ENCODE measurements at places on chromosomes 12 and 14.
A peak's percentile ranks its signal among the peaks of the same experiment; 100 is the strongest.

GRCh38 chr14:92890830-92891588 is 31.9 kb upstream of the CHGA start:
- no peak overlapping the region for H3K4me3 ChIP-seq
- H3K27ac ChIP-seq = no peak overlapping the region
- no peak for DNase-seq
- no peaks in the 10 kb centered on the region for H3K27me3 ChIP-seq
- H3K4me1 ChIP-seq = no peaks in the 10 kb centered on the region

DNA sequence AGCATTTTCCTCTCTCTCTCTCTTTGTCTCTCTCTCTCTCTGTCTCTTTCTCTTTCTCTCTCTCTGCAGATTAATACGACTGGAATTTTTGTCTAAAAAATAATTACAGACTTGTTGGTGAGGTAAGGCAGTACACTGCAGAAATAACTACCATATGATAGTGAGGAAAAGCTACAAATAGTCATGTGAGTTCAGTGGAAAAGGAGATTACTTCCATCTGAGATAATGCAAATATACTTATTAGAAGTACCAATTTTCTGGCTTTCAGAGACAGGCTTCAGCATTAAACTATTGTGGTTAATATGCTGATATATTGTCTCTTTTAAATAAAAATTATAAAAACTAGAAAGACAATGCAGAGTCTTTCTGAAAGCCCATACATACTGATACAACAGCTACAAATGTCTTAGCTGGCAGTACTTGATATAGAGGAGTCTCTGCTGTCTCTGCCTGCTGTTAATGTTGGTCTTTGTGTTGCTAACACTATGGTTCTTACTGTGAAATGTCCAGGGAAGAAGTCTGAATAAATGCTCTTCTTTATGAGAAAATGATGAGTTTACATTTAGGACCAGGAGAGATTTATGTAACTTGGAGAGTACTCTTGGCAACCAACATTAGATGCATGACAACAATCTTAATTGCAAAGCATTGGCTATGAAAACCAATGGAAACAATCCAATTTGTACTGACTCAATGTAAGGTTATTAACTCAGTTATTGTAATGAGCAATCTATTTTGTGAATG is 167.0 kb downstream of the LRFN5 start:
- H3K4me3 ChIP-seq = no peak overlapping the region
- no peaks in the 10 kb centered on the region for H3K36me3 ChIP-seq
- DNase-seq = no peak
- no peak overlapping the region for H3K27ac ChIP-seq
- H3K27me3 ChIP-seq = no peaks in the 10 kb centered on the region
- no peaks in the 10 kb centered on the region for H3K4me1 ChIP-seq

DNA sequence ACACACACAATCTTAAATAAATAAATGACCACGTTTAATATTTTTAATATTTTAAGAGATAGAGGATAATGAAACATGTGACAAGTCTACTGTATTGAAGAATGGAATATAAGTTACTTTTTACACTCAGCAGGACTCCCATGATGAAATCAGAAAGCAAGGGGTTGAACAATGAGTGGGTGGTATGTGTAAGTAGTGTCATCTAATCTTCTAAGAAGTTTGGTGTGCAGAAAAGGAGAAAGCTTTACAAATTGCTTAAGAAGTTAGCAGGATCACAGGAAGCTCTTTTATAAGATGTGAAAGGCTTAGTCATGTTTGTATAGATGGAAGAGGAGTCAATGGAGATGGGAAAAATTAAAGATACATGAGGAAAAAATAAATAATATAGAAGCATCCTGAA is 47.8 kb downstream of the SLC15A5 start:
- H3K27me3 ChIP-seq = no peaks in the 10 kb centered on the region
- H3K36me3 ChIP-seq = no peaks in the 10 kb centered on the region
- H3K27ac ChIP-seq = no peak overlapping the region
- DNase-seq = no peak

GRCh38 chr12:31300783-31301182 is 25.2 kb downstream of the SINHCAF start:
- H3K27me3 ChIP-seq = no peaks in the 10 kb centered on the region
- no peak for DNase-seq
- no peak overlapping the region for H3K4me3 ChIP-seq
- H3K36me3 ChIP-seq = peaks cover 8% of the 10 kb centered on the region
- H3K27ac ChIP-seq = no peak overlapping the region

DNA sequence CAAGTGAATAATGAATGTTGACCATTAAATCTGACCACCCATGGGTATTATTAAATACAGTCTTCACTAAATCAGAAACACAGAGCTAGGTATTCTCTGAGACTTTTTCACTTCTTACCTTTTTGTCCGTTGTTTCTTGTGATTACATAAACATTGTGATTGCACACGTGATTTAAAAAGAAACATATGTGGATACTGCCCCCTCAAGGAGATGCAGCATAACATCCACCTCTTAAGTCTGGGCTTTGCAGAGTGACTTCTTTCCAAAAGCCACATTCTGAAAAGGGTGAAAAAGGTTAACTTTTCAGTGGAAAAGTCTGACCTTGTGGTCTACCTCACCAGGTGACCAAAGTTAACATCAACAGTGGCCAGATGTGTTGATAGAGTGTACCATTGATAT is 185.5 kb upstream of the FAR2 start:
- H3K36me3 ChIP-seq = no peaks in the 10 kb centered on the region
- no peak overlapping the region for H3K27ac ChIP-seq
- H3K27me3 ChIP-seq = no peaks in the 10 kb centered on the region
- no peak for DNase-seq
- no peak overlapping the region for H3K4me3 ChIP-seq

GRCh38 chr14:85444635-85445034 is 85.3 kb upstream of the FLRT2 start:
- no peaks in the 10 kb centered on the region for H3K27me3 ChIP-seq
- no peak overlapping the region for H3K27ac ChIP-seq
- H3K36me3 ChIP-seq = no peaks in the 10 kb centered on the region
- H3K4me1 ChIP-seq = no peaks in the 10 kb centered on the region
- H3K4me3 ChIP-seq = no peak overlapping the region

GRCh38 chr14:101780887-101781239 is 19.4 kb downstream of the PPP2R5C start:
- H3K27ac ChIP-seq = no peak overlapping the region
- H3K36me3 ChIP-seq = no peaks in the 10 kb centered on the region
- H3K4me1 ChIP-seq = peaks cover 11% of the 10 kb centered on the region
- no peak for DNase-seq
- H3K4me3 ChIP-seq = peak overlapping the region; percentile 50

DNA sequence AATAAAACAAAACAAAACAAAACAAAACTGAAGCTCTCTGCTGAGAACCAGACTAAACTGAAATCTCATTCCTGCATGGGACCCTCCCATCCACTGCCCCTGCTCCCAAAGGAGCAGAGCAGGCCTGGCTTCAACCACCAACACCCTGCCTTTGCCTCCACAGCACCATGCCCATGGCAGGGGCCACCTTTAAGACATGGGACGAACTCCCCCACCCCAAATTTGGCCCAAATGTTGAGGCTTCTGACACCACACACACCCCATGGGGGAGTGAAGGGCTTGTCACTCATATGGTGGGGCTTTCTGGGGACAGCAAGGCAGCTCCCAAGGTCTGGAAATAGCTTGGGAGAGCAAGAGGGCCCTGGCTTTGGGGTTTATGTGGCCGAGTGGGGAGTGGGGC is 177.2 kb downstream of the KIF26A start:
- H3K36me3 ChIP-seq = no peaks in the 10 kb centered on the region
- H3K27me3 ChIP-seq = no peaks in the 10 kb centered on the region
- no peak overlapping the region for H3K27ac ChIP-seq
- no peak overlapping the region for H3K4me3 ChIP-seq

- no peaks in the 10 kb centered on the region for H3K27me3 ChIP-seq
- no peak overlapping the region for H3K4me3 ChIP-seq
- no peaks in the 10 kb centered on the region for H3K36me3 ChIP-seq
- no peaks in the 10 kb centered on the region for H3K4me1 ChIP-seq
- DNase-seq = no peak
These were observed 57.3 kb upstream of the SYNE2 start for GRCh38 chr14:63795532-63795931.

DNA sequence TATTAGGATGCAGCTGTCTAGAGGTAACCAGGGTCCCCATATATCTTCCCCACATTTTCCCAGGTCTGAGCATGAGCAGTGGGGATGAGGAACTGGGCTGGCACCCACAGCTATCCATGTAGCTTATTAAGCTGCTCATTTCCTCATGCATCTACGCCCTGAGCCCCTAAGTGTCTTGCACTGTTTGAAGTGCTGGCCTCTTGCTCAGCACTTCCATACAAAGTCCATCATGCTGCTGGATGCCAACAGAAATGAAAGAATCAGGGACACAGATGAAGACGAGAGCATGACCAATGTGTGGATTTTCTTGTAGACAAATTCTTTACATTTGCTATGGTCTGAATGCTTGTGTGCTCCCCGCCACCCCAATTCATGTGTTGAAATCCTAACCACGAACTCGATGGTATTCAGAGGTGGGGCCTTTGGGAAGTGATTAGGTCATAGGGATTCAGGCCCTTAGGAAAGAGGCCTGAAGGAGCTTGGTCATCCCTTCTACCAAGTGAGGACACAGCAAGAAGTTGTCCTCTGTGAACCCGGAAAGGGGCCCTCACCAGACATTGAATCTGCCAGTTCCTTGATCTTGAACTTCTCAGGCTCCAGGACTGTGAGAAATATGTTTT is 54.5 kb downstream of the C12orf75 start:
- no peaks in the 10 kb centered on the region for H3K27me3 ChIP-seq
- no peak for DNase-seq
- H3K27ac ChIP-seq = no peak overlapping the region
- no peak overlapping the region for H3K4me3 ChIP-seq
- no peaks in the 10 kb centered on the region for H3K36me3 ChIP-seq

- peaks cover 51% of the 10 kb centered on the region for H3K4me1 ChIP-seq
- H3K27me3 ChIP-seq = no peaks in the 10 kb centered on the region
- peak overlapping the region; percentile 79 for H3K27ac ChIP-seq
- peaks cover 3% of the 10 kb centered on the region for H3K36me3 ChIP-seq
- DNase-seq = no peak
These were observed 188.9 kb downstream of the ETV6 start for GRCh38 chr12:11838403-11838802.

DNA sequence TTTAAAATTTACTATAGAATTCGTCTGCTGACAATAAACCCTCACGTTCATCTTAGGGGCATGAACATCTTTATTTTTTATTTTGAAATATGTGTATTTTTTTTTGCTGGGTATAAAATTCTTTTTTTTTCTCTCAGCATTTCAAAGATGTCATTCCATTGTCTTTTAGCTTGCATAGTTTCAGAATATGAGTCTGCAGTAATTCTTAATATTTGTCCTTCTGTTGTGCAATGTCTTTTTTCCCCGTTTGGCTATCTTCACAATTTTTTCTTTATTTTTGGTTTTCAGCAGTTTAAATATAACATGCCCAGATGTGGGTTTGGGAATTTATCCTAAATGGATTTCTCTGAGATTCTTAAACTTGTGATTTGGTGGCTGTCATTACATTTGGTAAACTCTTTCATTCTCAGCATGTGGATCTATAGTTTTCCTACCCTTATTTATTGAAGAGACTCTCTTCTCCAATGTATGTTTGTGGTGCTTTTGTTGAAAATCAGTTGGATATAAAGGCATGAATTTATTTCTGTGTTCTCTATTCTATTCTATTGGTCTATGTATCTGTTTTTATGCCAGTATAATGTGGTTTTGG is 37.8 kb upstream of the PLBD1 start:
- no peaks in the 10 kb centered on the region for H3K4me1 ChIP-seq
- no peak for DNase-seq
- H3K4me3 ChIP-seq = no peak overlapping the region
- H3K36me3 ChIP-seq = no peaks in the 10 kb centered on the region
- H3K27me3 ChIP-seq = no peaks in the 10 kb centered on the region

GRCh38 chr12:131867471-131867870 is 27.0 kb upstream of the ULK1 start:
- H3K27ac ChIP-seq = no peak overlapping the region
- no peak for DNase-seq
- H3K4me3 ChIP-seq = no peak overlapping the region
- peaks cover 14% of the 10 kb centered on the region for H3K4me1 ChIP-seq
- no peaks in the 10 kb centered on the region for H3K36me3 ChIP-seq

DNA sequence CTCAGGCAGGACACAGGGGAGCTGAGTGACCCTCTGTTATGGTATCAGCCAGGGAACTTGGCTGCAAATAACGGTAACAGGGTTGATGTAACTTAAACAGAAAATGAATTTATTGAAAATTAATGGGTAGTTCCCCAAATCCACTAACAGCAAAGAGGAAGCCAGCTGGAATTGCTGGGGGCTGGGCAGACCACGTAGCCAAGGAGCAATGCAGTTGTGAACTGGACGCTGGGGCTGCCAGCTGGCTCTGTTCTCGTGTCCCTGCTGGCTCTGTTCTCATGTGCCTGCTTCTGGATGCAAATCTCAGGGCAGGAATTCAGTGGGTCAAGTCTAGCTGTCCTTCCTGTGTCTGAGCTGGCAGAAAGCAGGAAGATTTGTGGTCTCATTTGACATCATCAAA is 1383.3 kb upstream of the TMEM132C start:
- H3K27me3 ChIP-seq = no peaks in the 10 kb centered on the region
- no peaks in the 10 kb centered on the region for H3K4me1 ChIP-seq
- H3K36me3 ChIP-seq = no peaks in the 10 kb centered on the region
- no peak for DNase-seq

Measured in esophagus squamous epithelium (tissue), 5 donors.